ENCODE measurements at places on chromosomes 2 and 18. TPM values are rescaled to one million over a fixed set of nuclear protein-coding genes. Genes with fewer than 3 reads are reported as not detected.

DNA sequence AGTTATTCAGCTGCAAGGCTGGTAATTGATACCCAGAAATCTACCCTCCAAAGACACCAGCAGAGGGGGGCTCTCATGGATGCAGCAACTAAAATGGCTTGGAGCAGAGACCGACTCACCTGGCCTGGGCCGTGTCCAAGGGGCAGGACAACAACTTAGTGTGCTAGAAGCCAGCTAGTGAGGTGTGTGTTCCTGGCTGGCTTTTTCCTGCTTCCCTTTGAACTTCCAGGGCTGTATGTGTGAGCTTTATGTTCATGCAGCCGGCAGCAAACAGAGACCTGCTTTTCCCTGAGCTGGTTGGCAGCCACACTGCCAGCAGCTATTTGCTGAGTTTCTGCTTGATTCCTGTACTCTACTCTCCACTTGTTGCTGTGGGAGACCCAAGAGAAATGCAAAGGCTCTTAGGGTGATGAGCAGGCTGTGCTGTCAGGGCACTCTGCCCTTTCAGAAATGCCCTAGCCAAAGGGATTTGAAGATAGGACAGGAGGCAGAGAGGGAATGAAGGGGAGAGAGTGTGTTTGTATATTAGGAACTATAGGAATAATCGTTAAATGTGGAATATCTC is 23.7 kb upstream of the GRP start:
- no peak overlapping the region for H3K4me3 ChIP-seq
- H3K4me1 ChIP-seq, result no peaks in the 10 kb centered on the region
- H3K27me3 ChIP-seq, result peaks cover 35% of the 10 kb centered on the region
- DNase-seq, result no peak
- H3K36me3 ChIP-seq, result no peaks in the 10 kb centered on the region

Gene CYP27A1
- total RNA-seq, result 4.8 TPM

DNA sequence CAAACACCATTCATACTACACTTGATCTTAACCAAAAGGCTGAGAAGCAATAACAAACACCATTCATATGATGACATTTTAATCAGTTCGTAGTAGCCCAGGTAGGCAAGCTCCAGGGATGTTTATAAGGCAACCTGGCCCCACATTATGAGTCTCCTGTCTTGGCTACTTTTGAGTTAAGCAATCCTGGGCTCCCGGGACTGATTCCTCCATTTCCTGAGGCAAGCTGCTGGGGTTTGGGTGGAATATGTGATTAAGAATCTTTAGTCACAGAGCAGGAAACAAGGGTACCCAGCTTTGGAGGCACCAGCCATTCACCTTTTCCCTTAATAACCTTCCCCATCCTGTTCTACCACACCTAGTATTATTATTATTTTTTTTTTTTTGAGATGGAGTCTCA is 24.5 kb upstream of the SPRED2 start:
- no peak for DNase-seq
- H3K27me3 ChIP-seq, result no peaks in the 10 kb centered on the region
- H3K36me3 ChIP-seq, result no peaks in the 10 kb centered on the region
- H3K4me1 ChIP-seq, result peaks cover 12% of the 10 kb centered on the region
- no peak overlapping the region for H3K27ac ChIP-seq
- no peak overlapping the region for H3K4me3 ChIP-seq

Gene CPO
- 0.47 TPM for total RNA-seq

Gene COL3A1
- 13.2 TPM for total RNA-seq

GRCh38 chr2:220847006-220847405 is 725.1 kb downstream of the EPHA4 start:
- no peaks in the 10 kb centered on the region for H3K4me1 ChIP-seq
- H3K36me3 ChIP-seq, result no peaks in the 10 kb centered on the region
- H3K27me3 ChIP-seq, result no peaks in the 10 kb centered on the region
- no peak for DNase-seq

DNA sequence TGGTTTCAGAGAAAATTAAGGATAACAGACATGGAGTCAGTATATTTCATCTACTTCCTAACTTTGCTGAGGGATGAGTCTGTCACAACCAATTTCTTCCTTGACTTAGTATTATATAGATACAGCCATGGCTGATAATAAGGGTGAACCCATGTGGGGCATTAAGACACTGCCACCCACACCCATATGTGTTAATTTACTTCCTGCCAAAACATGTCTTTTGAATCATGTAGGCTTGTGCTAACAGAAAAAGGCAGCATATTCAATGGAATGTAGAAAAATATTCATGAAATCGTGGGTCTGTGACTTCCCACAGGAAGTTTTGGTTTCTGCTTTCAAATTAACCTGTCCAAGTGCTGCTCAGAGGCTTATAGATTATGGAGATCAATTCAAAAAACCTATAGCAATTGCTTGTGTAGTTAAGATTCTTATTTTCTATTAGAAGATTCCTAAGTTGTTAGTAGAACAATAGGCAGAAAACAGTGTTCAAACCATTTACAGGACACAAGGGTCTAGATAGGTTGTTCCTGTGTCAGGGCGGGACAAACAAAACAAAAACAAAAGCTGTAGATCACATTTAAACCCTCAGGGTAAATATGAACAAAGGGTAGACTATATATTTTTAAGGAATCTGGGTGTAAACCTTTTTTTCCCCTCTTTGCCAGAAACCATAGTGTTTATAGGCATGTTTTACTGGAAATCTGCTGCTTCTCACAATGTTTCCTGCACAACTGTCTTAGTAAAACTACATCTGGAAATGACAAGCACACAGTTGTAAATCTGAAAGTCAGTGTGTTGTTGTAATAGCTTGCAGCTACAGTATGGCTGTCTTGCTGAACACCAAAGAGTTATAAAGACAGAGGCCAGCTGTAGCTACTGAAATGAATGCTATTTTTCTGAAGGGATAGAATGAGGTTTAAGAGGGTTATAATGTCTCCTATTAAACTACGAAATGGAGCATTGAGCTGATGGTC is 691.2 kb downstream of the EPHA4 start:
- H3K27ac ChIP-seq, result no peak overlapping the region
- H3K4me1 ChIP-seq, result no peaks in the 10 kb centered on the region
- no peaks in the 10 kb centered on the region for H3K27me3 ChIP-seq
- H3K36me3 ChIP-seq, result no peaks in the 10 kb centered on the region

DNA sequence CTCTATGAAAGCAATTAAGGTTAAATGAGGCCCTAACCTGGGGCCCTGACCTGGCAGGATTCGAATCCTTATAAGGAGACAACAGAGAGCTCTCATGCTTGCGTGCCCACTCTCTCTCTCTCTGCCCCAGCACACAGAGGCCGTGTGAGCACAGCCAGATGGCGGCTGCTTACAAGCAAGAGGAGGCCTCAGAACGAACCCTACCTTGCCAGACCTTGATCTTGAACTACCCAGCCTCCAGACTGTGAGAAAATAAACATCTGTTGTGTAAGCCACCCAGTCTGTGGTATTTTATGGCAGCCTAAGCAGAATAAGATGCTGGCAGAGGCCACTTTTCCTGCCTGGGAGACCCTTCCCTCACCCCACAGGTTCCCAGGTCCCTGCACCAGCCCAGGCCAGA is 5.2 kb upstream of the UBE2F start:
- peaks cover 29% of the 10 kb centered on the region for H3K27me3 ChIP-seq
- DNase-seq, result no peak
- H3K4me3 ChIP-seq, result no peak overlapping the region
- no peak overlapping the region for H3K27ac ChIP-seq

Gene PER2
- 8.6 TPM for total RNA-seq

Gene TANC1
- total RNA-seq, result 13.2 TPM

GRCh38 chr2:179130560-179130959 is 80.6 kb upstream of the CCDC141 start:
- no peaks in the 10 kb centered on the region for H3K27me3 ChIP-seq
- H3K27ac ChIP-seq, result no peak overlapping the region
- no peaks in the 10 kb centered on the region for H3K36me3 ChIP-seq
- no peak overlapping the region for H3K4me3 ChIP-seq

Data from neural crest cell (in vitro differentiated cells).